Right forelimb (tissue), 1 donor: ENCODE measurements at places on chromosomes 3 and 15.

GRCh38 chr3:346186-346585, 149.6 kb downstream of the CHL1 start:
- no peak for DNase-seq

DNA sequence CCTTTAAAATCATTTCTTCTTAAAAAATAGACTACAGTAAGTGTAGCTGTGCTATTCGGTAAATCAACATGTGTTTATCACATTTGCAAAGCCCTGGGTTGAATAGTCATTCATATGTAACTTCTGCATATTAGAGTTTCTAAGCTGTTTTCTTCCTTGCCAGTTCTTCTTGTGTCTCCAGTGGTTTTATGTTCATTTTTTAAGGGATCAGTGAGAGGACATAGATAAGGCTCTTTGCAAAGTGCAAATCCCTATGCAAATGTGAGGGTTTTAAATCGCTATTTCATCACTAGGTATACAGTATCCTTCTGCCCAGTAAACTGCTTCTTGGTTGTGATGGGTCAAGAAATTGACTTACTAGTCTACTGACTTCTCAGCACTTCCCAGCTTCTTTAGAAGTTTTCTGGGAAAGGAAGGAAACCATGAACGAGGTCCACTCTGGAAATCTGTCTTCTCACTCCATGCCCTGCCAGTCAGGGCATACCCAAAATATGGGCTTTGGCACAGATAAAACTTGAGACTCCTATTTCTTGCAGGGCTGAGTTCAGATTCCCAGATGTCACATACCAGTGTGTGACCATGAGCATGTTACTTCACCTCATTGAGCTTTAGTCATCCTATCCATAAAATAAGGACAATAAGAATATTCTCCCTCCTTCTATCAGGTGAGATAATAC, 38.8 kb upstream of the ADAMTS9 start:
- DNase-seq, result no peak

DNA sequence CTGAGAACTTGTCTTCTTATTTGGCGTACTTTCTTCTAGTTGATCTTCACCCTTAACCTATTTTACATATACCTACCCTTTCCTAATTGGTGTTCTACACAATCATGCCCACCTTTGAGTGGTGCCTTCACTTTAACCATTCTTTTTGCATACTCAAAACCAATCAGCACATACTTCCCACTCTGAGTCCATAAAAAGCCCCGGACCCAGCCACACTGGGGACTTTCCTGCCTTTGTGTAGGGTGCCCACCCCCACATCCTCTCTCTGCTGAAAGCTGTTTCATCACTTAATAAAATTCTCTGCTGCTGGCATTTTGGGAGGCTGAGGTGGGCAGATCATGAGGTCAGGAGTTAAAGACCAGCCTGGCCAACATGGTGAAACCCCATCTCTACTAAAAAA, 15.9 kb upstream of the CHST2 start:
- DNase-seq, result no peak

- no peak for DNase-seq
These were observed 234.3 kb downstream of the SHOX2 start for GRCh38 chr3:157871838-157872460.

- DNase-seq, result no peak
These were observed 1137.3 kb upstream of the CADM2 start for GRCh38 chr3:83821506-83821905.

DNA sequence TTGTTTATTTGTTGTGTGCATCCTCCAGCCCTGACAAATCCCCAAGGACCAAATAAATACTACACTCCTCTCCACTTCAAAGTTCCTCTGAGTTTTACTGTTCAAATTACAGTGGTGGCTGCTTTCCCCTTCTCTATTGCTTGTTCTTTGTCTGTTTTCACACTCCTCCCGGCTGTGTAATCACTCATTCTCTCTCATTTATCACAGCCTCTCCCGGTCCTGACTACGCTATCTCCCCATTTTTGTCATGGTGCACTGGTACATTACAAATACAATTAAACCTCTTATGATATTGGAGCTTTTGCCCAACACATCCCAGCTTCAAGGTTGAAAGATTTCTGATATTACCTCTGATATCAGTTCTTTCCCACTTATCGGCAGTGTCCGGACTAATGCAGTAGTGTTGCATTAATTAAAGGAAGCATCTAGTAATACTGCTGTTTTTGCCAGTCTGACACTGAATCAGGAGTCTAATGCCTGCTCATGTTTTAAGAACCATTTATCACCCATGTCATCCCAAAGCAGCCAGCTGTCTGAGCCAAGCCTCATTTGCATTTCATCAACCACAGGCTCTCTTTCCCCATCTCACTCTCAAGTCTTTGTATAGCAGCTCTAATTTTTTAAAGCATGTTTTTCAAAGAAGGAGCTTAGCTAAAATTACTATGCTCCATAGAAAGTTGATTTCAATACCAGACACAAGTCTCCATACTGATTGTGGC, 740.5 kb downstream of the ROBO2 start:
- no peak for DNase-seq

- DNase-seq, result no peak
These were observed 270.4 kb upstream of the CTDSPL start for GRCh38 chr3:37591116-37591781.

GRCh38 chr3:98482717-98483482, 14.6 kb upstream of the OR5K2 start:
- DNase-seq, result no peak
